ENCODE measurements at places on chromosomes 11 and 22.

- DNase-seq, result no peak
These were observed 807 bp upstream of the WT1 start for GRCh38 chr11:32435942-32436750.

DNA sequence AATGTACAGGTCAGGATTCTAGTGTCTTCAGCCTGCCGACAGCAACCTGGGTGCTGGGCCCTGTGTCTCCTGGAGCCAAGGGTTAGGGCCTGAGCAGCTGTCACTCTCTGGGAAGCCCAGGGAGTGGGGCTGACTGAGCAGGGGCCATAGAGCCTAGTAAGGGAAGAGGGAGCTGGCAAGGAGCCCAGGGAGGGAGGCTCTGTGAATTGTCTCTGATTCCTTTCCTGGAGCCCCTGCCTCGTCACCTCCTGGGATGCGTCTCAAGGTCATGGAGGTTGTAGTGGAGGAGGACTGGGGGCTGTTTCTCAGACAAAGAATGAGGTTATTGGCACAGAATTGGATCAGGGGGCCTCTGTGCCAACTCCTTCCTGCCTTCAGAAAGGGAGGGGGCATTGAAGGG, 11.8 kb downstream of the SOX10 start:
- peak; percentile 23 for DNase-seq

DNA sequence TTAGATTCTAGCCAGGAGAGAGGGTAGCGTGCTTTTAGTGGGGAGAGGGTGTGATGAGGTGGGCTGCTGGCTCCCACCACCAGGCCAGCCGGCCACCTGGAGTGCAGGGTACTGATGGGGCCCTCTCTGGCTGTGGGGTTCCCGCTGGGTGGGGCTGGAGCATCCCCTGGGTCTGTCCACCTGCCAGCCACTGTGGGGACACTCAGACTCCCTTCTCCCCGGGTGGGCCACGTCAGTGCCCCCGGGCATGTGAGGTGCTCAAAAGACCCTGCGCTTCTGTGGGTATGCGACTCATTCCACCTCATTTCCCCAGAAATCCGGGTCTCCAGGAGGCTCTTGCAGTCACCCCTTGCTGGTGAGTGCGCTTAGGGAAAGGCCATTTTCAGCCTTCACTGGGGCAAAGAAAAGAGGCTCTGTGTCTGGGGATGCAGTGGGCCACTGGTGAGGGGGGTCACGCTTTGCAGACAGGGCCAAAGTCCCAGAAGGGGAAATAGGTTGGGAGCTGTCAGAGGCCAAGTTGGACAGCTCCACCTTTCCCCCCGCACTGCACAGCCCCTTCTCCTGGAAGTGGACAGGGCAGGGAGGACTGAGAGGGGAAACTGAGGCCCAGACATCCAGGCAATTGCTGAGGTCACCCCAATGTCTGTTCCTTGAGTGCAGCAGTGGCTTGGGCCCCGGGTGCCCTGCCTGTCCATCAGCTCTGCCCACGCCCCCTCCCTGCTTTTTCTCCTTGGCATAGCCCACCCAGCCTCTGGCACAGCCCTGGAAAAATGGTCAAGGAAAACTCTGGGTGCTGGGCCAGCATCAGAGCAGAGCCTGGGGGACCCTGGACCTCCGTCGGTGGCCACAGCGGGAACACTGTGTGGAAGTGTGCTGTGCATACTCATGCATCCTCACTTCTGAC, 53.3 kb downstream of the TPCN2 start:
- no peak for DNase-seq

DNA sequence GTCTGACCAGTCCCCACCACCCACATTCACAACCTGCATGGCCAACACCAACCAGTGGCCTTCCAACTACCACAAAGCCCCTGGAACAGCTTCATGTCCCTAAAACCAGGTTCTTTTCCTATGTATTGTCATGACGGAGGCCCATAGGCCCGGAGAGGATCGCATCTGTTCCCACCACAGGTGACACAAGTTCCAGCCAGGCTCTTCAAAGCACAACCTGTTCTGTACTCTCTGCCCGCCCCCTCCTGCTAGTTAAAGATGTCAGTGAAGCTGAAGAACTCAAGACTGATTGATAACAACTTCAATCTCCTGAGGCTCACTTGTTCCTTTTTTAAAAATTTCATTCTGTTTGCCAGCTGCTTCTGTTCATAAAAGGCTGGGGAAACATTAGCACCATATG, 121.1 kb upstream of the GUCY1A2 start:
- no peak for DNase-seq

GRCh38 chr22:37521236-37521739, 2.1 kb upstream of the CARD10 start:
- DNase-seq, result no peak

DNA sequence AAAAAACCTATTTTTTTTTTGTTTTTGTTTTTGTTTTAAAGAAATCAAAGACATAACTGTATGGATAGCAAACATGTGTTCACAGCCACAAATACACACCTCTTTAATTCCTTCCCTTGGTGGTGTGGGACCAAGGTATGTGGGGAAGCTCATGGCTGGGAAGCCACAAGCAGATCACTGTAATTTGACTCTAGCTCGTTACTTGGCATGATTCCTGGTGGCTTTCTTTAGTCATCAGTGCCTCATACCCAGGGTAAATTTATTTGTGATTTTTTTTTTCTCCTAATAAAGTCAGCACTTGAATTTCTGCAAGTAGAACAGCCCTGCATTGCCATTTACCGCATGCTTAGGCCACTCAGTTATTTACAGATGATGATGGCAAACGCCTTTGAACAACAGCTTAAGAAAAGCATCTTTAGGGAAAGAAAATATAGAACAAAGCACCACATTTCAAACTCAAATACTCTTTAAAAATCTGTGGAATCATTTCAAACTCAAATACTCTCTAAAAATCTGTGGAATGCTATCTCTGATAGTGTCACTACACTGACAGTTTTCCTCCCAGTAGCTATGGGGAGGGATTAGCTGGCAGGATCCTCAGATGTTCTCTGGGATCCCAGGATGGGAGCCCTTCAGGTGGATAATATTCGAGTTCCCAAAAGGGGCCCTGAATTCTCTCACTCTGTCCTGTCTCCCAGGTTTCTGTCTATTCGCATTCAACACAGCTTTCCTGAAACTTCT, 687.2 kb downstream of the OPCML start:
- DNase-seq, result no peak

DNA sequence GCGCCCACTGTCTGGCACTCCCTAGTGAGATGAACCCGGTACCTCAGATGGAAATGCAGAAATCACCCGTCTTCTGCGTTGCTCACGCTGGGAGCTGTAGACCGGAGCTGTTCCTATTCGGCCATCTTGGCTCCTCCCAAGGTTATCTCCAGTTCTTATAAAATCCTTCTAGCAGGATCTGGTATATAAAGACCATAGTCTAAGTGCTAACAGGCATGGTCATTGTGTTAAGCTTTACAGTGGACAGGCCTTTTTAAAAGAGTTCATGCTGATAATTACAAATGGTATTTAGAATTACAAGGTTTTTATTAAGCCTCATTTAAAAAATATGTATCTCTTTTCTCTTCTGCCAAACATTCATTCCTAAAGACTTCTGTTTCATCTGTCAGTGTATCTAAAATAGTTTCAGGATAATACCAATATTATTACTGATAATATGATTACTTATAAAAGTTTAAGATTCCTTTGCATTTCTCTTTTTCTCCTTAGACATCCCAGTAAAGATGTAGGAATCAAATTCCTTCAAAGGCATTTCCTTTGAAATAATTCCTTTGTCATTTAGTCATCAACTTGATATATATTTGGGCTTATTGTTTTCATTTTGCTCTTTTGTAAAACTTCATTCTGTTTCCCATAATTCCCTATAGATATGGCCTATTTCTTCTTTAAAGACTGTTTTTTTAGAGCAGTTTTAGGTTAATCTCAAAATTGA, 20.7 kb downstream of the DDX10 start:
- no peak for DNase-seq

- no peak for DNase-seq
These were observed 20.6 kb downstream of the APOBEC3H start for GRCh38 chr22:39117585-39118191.

DNA sequence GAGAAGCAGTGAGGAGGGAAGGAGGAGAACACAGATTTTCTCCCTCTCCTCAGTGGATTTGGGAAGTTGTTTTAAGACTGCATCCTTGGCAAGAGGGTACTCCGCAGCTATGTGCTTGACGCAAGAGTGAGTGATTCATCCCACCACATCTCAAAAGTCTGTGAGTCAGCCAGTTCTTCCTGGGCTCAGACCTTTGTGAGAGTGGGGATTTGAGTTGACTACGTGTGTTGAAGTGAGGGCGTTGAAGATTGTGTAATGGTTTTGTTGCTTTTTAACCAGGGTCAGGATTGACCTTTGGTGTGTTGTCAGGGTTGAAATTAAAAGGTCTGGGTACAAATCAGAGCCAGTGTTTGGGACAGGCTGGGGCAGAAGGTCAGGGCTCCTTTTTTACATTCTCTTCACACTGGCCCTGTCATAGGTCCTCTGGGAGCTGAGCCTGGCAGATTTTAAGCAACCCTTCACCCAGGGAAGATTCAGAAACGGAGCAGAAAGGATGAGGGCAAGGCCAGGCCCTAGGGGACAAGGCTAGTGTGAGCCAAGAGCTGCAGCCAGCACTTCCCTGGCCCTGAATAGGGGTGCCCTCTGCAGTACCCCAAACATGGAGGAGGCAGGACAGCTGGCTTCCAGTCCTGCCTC, 4.2 kb upstream of the C11orf86 start:
- no peak for DNase-seq

DNA sequence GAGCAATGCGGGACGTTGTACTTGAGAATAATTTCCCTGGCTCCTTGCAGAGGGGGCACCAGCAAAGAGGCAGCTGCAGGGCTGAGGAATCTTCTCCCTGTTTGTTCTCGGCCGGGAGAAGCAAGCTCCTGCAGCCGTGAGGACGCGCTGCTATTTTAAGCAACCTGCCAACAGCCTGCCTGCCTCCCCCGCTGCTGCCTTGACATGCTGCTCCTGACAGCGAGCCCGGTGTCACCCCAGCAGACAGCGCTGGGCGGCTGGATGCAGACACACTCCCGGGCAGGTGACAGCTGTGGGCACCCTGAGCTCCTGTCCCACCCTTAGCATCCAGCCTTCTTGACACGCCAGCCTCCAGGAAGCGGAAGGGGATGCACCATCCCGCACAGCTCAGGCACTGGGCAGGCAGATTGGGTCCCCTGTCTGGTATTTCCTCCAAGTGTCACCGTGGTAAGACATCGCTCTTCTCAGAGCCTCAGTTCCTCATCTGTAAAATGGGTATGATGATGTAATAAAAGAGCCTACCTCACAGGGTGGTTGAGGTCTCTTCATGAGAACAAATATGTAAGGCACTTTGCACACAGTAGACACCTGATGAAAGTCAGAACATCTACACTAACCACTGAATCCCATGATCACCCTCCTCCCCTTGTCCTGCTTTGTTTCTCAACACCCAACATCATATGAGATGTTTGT, 530.6 kb downstream of the MN1 start:
- DNase-seq, result no peak

GRCh38 chr11:35734669-35735410, 72.3 kb downstream of the TRIM44 start:
- DNase-seq, result no peak

- DNase-seq, result no peak
These were observed 15.9 kb downstream of the NUP98 start for GRCh38 chr11:3781423-3781822.

DNA sequence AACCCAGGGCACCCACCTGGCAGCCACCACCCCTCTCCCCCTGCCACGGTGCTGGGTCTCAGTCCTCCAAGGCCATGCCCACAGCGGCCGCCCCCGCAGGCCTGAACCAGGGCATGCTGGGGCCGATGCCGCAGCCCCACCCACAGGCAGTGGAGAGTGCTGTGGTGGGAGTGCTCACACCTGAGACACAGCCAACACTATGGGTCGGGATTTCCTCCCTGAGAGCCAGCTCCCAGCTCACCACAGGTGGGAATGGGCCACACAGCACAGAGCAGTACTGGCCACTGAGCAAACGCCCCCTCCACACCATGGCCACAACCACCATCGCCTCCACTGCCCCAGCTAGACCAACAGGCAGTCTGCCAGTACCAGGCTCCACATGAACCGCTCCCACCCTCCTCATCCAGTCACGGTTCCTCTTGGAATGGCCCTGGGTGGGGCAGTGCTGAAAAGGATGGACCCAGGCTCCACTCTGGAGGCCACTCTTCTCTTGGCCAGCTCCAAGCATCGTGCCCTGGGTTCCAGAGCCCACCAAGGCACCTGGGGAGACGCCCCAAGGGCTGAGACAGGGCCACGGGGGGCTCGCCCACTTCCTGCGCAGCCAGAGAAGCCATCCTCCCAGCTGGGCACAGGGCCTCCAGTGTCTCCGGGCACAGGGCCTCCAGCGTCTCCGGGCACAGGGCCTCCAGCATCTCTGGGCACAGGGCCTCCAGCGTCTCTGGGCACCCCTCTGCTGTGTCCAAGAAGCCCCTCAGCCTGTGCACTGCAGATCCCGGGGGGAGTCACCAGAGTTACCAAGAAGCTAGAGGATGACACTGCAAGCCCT, 14.2 kb downstream of the MOB2 start:
- no peak for DNase-seq

- DNase-seq, result no peak
These were observed 60.7 kb upstream of the MPEG1 start for GRCh38 chr11:59273373-59273841.

GRCh38 chr11:119496469-119496868, 73.5 kb upstream of the THY1 start:
- no peak for DNase-seq

GRCh38 chr22:19495562-19496323, 16.0 kb downstream of the CDC45 start:
- DNase-seq, result no peak

DNA sequence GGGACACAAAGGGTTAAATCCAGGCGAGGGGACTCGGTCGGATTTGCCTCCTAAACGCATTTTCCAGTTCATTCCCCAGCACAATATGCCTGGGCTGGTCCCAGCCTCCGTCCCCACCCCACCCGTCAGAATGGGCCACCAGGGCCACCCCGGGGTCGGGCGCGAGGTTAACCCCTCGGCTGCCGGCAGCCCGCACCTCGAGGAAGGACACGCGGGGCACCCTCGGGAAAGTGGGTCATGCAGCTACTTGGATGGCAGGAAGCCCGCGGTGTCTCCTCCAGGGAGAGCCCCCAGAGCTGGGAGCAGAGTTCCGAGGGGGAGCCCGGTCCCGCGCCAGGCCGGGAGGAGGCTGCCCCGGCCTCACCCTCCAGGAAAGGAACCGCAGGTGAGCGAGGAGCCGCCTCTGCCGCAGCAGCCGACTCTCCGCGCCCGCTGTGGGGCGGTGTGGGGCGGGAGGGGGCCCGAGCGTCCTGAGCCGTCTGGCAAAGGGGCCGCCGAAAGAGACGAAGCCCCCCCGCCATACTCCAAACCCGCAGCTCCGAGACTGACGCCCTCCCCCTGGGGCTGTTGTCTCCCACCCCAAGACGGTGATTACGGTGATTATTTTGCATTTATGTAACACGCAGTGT, 1.4 kb downstream of the NECTIN1 start:
- no peak for DNase-seq

- DNase-seq, result peak; percentile 87
These were observed 9.4 kb upstream of the NAP1L4 start for GRCh38 chr11:3001496-3001895.

- no peak for DNase-seq
These were observed at the start of gene MUC2 for GRCh38 chr11:1074244-1075221. Gene MUC2 (plus strand): TSS chr11:1074874.

- DNase-seq, result no peak
These were observed 14.2 kb downstream of the DTX4 start for GRCh38 chr11:59186130-59186594.

Data from NCI-H446 treated with DMSO at 0.1 percent for 48 hours (cell line).